ENCODE measurements at places on chromosomes 12 and 14.

DNA sequence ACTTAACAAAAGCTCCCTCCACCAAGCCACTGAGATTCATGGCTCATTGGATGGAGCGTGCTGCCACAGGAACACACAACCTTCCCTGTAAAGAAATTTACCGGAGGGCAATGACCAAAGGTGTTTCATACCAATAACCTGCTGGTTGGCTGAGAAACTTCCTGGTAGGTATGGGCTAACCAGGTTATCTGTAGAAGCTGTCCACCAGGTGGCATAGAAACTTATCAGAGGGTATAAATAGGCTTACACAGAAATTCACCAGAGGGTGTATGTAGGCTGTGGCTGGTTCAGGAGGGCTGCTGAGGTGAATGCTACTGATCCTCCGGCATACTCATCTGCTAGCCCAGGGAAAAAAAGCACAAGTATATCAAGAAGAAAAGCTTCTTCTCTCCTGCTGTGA lies 27.1 kb upstream of the MTERF2 start:
- peak; percentile 35 for DNase-seq

DNA sequence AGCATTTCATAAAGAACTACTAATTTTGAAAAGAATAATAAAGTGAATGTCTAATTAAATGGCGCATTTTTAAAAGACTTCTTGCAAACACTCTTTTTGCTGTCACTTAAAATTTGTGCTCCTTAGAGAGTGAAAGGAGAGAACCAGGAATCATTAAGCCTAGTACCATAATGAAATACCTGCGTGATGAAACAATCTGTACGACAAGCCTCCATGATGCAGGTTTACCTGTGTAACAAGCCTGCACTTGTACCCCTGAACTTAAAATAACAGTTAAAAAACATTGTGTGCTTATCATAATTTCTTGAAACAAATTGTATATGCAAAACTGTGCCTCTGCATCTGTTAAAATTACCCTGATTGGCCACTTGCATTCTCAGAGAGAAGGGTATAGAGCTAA lies 108.1 kb downstream of the MGAT4C start:
- DNase-seq = no peak

GRCh38 chr12:84960918-84961317 lies 48.3 kb upstream of the SLC6A15 start:
- DNase-seq = no peak

DNA sequence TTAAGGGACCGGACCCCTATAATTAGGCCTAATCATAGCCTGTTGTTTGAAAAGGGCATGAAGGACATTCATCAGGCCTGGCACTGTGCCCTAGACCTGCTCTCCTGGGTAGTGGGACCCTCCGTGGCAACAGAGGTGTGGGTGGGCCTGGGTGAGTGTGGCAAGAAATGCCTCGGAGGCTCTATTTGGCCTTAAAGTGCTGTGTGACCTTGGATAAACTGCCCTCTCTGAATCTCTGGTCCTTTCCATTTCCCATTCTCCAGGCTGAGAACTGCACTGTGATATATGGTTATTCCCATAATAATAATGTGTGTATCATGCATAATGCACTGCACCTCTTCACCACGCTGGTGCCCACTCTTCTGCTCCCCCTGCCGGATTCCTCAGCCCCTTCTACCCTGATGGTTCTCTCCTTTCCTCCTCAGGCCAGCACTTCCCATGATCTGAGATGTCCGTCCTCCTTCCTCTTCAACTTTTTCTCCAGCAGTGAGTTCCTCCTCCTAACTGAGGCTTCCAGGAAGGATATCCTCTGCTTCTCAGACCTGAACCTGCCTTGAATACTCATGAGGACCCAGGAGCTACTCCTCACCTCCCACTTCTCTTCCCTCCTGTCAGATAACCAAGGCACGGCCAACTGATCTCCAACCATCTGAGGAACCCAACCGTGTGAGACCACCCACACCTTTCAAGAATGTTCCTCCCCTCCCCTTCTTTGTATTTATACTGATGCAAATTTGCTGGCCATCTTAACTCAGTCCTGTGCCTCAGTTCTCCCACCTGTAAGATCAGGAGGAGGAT lies 111.0 kb upstream of the PZP start:
- DNase-seq = no peak

- no peak for DNase-seq
These were observed 5.0 kb downstream of the HNRNPC start for GRCh38 chr14:21264025-21264801.

DNA sequence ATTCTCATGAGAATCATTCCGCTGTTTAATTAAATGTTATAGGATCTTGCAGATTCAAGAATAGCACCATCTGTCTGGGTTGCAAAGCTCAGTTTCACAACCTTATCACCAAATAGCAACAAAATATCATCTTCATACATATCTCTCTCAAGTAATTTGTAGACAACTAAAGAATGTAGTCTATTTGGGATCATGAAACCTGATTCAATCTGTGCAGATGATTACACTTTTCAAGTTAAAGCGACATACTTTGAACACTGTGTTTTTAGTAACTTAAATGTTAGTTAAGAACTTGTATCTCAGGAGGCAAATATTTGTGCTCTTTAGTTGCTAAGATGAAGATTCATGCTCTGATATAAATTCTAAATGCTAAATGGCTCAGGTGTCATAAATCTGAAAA lies 14.8 kb downstream of the MED13L start:
- DNase-seq = no peak

GRCh38 chr12:116220756-116221155 lies 56.7 kb downstream of the MED13L start:
- no peak for DNase-seq

DNA sequence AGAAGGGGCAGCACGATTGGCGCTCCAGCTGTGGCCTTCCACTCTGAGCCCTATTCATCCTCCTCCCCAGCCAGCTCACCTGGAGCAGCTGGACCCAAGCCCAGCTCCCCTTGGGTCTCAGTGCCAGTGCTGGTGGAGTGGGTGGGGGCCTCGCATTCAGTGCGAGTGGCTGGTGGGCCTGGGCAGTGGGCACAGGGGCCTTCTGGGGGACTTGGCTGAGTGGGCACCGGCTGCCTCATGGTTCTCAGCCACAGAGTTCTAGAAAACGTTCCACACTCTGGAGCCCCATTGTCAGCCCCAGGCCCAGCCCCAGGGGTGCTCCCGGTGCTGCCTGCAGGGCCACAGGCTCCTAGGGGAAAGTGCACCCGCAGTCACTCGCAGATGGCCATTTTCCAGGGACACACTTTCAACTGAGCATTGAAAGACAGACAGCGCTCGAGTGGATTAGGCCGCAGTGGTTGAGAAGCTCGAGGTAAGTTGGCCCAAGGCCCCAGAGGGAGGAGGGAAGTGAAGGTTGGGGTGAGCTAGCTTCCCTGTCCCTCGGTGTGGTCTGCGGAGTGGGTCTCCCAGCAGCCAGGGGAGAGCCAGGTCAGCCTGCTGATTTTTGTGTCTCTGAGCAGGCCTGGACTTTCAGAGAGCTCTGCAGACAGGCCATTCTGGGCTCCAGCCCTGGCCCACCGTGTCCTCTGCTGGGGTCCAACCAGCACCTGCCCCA lies 3.8 kb downstream of the CLBA1 start:
- no peak for DNase-seq

DNA sequence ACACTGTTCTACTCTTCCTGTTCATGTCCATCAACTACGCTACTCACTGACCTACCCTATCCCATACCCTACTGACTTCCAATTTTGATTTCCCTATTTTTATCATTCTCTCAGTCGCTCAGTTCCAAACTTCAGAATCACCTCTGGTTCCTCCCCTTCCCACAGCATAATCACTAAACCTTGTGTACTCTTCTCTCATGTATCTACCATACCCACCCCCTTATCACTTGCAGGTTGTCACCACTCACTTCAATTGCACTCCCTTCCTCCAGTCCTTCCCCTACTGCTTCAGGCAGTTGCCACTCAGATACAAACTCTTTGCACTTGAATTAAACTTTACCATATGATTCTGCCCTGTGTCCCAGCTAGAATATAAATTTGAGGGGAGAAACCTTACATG lies 6.3 kb downstream of the RACGAP1 start:
- no peak for DNase-seq

GRCh38 chr12:81811061-81811777 lies 52.1 kb upstream of the PPFIA2 start:
- DNase-seq = no peak

DNA sequence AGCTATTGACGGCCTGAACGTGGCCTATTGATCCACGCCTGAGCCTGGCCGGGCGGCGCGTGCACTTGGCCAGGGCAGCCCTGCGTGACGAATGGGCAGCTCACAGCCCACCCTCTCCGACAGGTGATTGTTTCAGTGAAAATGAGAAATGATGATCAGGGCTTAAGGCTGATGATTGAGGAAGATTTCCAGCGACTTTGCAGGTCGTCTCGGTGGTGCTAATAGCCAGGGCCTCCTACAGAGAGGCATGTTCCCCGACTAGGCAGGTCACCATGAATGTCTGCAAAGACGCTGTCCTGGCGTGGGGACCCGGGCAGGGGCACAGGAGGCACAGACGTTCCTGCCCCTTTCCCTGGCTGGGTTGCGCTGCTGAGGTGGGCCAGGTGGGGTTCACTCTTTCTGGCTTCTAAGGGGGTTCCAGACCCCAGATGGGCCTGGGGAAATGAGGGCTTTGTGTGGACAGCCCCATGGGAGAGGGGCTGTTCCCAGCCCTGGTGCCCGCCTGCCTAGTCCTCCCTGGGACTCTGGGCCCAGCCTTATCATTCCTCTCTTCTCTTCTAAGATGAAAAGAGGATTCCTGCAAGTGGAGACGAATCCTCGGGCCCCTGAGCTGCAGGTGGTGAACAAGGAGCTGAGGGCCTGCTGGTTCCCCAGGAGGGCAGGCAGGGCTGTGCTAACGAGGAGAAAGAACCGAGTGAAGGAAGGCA lies 157.4 kb downstream of the KIF26A start:
- DNase-seq = no peak

- DNase-seq = no peak
These were observed 23.3 kb upstream of the SLC15A5 start for GRCh38 chr12:16300736-16301135.

GRCh38 chr14:33700052-33700451 lies 250.8 kb downstream of the EGLN3 start:
- no peak for DNase-seq

GRCh38 chr14:92122351-92122677 lies 545 bp downstream of the CPSF2 start:
- DNase-seq = no peak

- no peak for DNase-seq
These were observed 34.4 kb downstream of the PPTC7 start for GRCh38 chr12:110548678-110549077.

DNA sequence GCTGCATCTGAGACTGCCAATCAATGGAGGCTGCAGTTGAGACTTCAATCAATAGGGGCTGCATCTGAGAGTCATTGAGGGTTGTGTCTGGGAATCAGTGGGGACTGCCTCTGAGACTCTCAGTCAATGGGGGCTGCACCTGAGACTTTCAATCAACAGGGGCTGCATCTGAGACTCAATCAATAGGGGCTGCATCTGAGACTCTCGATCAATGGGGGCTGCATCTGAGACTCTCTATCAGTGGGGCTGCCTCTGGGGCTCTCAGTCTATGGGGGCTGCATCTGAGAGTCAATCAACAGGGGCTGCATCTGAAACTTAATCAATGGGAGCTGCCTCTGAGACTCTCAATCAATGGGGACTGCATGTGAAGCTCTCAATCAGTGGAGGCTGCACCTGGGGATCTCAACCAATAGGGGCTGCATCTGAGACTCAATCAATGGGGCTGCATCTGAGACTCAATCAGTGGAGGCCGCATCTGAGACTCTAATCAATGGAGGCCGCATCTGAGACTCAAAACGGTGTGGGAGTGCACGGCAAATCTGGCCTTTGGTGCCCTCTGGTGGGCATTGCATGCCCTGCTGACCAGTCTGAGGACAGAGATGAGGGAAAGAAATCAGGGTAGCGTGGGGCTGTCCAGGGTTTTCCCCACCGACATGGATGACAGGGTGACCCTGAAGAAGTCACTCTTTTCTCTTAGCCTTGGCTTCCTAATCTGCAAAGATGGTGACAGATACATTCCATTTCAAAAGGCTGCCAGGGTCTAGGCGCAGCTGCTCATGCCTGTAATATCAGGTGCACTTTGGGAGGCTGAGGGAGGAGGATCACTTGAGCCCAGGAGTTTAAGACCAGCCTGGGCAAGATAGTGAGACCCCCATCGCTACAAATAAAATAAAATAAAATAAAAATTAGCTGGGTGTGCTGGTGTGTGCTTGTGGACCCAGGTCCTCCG lies 41.3 kb upstream of the EIF5 start:
- peak; percentile 65 for DNase-seq

- DNase-seq = no peak
These were observed 1.3 kb upstream of the SLC41A2 start for GRCh38 chr12:104959335-104959841.

- no peak for DNase-seq
These were observed 8.5 kb upstream of the SYNJ2BP start for GRCh38 chr14:70425354-70425753.

- DNase-seq = no peak
These were observed 269.5 kb downstream of the FBXL14 start for GRCh38 chr12:1324910-1325309.

- peak; percentile 40 for DNase-seq
These were observed 966 bp downstream of the SINHCAF start for GRCh38 chr12:31324845-31325523.

- no peak for DNase-seq
These were observed 42.1 kb upstream of the CTDSP2 start for GRCh38 chr12:57888409-57889157.

DNA sequence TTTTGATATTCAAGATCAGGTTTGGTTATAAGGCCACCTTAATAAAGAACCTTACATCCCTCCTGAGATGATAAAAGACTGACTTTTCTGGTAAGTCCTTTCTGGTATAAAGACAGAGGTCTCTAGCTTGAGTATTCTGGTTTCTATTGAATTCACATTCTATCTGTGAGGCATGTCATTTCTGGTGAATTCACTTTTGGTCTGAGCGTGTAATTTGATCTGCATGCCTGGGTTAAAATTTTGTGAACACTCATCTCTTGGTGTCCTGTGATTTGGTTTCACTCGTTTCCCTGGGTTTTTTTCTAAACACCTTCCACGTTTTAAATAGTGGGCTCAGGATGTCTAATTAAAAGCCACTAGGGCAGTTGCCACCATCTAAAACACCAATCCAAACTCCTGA lies 12.2 kb downstream of the EIF5 start:
- no peak for DNase-seq

GRCh38 chr12:82687021-82688011 lies 610 bp downstream of the TMTC2 start:
- DNase-seq = peak; percentile 52

DNA sequence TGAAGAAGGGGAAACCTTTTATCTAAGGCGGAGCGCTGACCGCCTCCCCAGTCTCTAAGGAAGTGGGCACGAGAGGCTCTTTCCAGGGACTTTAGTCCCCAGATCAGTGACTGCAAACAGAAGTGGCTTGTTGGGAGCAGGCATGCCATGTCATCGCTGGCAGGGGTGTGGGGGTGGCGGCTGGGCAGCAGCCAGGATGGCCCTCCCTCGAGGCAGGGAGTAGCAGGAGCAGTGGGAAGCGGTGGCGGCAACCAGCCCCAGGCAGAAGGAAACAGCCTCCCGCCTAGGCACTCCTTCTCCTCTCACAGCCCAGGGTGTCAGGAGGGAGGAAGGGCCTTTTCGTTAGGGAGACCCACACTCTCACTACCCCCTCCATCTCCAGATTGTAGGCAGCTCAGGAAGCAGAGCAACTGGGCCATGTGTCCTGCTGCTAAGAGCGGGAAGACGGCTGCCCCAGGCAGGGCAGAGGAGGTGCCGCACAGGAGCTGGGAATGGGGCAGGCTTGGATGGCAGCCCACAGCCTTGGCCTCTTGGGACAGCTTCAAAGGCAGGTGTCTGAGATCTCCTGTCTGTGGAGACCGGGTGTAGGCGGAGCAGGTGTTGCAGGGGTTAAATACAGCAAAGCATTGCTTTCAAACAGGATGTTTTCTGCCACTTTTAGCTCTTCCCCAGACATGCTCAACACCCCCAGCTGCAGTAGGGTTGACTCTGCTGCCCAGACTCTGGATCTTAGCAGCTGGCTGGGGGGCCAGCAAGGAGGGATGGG lies 21.8 kb downstream of the VDR start:
- DNase-seq = no peak
